ENCODE measurements at places on chromosomes 1 and 21.

DNA sequence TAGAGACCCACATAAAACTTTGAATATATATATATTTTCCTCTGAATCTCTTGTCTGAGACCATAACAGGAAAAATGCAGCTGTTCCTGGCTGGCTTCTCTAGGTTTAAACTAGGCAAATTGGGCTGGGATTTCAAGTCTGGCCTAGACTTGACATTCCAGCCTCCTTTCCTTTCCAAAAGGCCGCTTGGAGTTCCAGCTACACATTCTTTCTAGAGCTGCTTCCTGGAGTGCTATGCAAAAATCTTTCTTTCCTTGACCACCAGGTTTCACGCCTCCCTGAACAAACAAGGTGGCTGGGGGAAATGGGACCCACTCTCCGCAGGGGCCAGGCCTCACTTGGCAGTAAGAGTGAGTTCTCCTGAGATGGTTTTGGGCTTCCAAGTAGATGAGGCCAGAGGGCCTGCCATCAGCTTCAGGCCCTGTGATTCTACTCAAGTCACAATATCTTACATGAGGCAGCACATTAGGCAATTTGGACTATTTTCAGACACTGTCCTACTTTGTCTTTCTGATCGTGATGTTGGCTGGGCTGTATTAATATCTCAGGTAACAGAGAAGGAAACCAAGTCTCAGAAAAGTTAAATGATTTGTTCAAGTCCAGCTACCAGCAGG, 102.4 kb downstream of the FAM78B start:
- no peak for DNase-seq

GRCh38 chr1:65497256-65497830, 76.9 kb downstream of the LEPR start:
- peak; percentile 23 for DNase-seq

DNA sequence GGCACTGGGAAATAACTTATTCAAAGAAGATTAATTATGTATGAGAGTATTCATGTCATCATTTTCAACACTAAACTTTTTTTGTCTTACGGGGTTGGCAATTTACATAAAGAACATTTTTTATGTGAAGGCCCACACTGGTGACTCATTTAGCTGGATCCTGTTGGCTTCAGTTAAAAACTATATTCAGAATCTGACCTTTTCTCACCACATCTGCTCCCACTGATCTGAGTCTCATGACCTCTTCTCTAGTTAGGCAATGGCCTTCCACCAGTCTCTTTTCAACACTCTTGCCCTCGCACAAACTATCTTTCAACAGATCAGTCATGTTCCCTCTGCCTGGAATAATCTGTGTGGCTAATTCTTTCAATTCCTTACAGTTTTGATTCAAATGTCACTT, 53.4 kb downstream of the TMPRSS15 start:
- no peak for DNase-seq

DNA sequence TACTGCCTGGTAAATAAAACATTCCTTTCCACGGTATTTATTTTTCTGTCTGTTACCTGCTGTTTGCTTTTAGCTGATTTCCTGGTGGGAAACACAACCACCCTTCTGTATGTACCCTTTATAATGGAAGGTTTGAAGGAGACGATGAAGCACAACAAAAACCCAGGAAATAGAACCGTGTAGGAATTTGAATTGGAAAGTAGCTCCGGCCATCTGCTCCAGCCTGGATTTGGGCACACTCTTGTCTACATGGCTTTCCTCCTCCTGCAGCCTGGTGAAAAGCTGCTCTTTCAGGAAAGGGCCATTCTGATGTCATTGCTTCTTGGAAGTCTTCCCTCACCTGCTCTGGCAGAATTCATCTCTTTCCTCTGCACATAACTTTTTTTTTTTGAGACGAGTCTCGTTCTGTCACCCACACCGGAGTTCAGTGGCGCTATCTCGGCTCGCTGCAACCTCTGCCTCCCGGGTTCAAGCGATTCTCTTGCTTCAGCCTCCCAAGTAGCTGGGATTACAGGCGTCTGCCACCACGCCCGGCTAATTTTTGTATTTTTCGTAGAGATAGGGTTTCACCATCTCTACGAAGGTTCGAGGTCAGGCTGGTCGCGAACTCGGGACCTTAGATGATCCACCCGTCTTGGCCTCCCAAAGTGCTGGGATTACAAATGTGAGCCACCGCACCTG, 2.7 kb downstream of the AK4 start:
- no peak for DNase-seq

- peak; percentile 10 for DNase-seq
Observed at GRCh38 chr1:62299426-62300200, 19.6 kb downstream of the KANK4 start.

GRCh38 chr1:118132000-118132399, 53.0 kb downstream of the SPAG17 start:
- DNase-seq, result no peak

DNA sequence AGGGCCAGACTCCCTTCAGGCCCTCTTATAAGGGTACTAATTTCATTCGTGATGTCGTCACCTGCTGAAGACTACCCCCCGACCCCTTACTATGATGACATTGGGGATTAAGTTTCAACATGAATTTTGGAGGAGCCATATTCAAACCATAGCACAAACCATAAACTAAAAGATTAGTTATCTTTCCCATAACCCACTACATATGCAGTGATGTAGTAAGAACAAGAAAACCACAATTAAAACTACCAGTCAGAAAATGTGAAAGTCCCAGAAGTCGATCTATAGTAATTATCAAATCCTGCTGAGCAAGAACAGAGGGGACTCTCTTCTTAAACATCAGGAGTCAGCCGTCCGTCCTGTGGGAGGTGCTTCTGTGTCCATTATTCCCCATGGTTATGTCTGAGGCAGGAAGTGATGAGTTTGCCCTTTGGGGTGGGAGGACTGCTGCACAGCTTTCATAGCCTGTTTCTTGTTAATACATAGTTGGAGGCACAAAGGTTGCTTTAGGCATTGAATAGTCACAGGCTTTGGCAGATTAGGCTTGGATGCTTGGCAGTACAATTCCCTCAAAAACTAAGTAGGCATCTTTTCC, 35.9 kb upstream of the PTGFRN start:
- DNase-seq, result no peak

- no peak for DNase-seq
Observed at GRCh38 chr1:184825571-184825970, 70.9 kb upstream of the EDEM3 start.

DNA sequence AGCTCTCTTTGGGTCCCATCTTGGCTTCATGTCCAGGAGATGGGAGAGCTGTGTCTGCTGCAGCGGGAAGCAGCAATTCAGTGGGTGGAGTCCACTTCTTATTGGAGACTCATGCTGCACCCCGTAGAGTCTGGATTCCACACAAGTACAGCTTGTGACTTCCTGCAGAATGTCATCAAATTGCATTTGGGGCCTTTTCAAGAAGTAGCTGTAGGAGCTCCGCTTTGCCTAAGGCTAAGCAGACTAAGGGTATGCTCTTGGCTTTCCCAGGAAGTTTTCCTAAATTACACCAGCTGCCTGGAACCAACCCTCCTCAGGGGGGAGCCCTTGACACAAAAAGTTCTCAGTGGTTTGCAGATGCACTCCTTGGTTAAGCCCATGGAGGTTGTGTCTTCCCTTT, 5.7 kb upstream of the MOB3C start:
- no peak for DNase-seq

DNA sequence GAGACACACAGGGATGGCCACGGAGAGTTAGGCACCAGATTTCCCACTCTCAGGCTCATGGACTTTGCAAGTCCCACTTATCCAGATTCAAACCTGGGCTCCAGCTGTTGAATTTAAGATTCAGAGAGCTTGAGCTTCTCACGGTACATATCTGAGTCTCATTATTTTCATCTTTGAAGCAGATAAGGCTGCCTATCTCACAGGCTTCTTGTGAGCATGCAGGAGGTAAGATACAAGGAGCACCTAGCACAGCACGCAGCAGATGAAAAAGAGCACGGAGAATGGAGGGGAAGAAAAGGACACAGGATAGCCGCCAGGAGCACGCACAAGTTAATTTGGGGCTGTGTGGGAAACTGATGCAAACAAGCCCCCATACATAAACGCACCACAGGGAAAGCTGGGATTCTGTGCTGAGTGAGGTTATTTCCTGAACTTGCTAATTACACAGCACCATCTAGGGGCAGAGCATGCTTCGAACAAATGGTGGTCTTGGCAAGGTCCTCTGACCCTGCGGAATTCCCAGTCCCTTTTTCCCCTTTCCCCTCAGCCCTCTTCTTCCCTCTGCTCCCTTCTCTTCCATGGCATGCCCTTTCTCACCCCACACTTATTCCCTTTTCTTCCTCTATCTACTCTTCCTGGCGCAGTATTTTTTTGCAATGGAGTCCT, 134.7 kb upstream of the VANGL1 start:
- DNase-seq, result peak; percentile 3

DNA sequence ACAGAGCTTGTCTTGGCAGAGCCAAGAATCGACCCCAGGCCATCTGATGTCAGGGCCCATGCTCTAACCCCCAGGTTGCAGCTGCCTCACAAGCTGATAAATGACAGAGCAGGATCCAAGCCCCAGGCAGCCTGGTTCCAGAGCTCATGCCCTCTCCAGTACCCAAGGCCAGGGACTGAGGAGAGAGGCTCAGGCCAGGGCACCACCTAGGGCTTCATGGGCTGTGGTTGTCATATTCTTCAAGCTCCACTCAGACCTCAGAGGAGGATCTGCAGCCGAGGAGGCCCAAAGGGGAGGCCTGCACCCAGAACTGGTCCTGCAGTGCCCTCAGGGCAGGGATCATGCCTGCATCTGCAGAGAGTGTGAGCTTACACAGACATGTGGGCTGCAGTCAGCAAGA, 301.1 kb downstream of the MATN1 start:
- no peak for DNase-seq

DNA sequence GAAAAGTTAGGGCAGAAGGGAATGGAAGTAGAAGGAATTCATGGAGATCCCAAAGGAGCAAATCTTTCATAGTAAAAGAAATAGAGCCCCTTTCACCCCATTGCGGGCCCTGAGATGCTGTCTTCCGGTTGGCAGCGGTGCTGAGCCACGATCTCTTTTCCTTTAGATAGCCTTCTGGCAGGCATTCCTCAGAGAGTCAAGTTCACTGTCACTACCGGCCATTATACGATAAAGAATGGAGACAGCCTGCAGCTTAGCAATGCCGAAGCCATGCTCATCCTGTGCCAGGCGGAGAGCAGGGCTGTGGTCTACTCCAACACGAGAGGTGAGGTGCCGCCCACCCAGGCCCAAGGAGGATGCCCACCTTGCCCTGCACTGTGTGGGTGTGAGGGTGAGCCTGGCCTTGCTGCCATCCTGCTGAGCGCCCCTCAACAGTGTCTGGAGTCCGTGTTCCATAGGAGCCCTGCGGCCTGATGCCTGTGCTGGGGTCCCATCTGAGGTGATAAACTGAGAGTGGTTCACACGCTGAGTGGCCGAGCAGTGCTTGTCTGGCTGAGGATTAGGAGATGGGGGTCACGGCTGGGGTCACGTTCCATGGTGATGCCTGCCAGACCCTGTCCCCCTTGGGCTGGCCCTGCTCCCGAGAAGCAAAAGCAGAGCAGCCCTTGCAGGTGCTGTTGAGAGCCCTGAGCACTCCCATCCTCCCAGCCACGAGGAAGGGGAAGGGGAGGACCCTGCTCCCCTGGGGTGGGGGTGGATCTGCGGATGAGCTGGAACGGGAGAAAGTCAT, 20.4 kb upstream of the PWP2 start:
- no peak for DNase-seq

DNA sequence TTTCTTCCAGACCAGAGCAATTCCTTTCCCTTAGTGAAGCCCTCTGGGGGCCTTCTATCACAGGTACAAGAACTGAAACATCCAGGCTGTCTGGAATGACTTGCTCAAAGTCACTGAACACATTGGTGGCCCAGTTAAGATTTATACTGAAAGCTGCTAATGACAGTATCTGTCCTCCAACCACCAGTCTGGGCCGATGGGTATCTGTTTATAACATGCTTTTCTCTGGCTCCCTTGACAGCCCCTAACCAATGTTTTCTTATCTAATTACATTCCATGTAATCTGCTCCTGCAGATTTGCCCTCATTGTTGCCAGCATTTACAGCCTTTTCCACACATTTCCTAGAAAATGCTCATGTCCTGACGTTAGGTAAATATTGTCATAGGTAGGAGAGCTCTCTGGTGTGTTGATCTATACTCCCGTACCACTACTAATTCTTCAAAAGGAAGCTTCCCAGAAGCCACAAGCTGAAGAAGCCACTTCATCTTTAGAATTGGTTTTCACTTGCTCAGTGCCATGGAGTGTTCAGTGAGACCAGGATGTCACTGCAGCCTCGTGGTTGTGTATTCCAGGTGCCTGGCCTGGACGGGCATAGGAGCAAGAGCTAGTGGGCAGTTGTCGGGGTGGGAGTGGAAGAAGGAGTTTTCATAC, 163.9 kb downstream of the TSEN15 start:
- DNase-seq, result peak; percentile 75

DNA sequence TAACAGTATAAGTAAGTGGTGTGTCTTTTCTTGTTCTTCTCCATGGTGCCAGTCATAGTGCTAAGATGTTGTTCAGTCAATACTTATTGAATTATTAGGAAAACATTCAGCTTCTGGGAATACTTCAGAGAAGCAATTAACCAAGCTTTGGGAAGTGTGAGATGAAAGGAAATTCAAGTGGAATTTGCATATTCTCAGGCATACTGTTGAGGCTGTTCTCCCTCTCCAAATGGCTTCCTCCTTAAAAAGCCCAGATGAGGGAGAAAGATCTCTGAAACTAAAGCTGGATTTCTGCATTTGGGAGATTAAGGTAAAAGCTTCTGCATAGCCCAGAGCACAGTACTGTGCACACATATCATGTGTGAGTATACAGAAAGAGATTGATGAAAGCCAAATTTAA, 73.4 kb downstream of the MACF1 start:
- DNase-seq, result no peak

DNA sequence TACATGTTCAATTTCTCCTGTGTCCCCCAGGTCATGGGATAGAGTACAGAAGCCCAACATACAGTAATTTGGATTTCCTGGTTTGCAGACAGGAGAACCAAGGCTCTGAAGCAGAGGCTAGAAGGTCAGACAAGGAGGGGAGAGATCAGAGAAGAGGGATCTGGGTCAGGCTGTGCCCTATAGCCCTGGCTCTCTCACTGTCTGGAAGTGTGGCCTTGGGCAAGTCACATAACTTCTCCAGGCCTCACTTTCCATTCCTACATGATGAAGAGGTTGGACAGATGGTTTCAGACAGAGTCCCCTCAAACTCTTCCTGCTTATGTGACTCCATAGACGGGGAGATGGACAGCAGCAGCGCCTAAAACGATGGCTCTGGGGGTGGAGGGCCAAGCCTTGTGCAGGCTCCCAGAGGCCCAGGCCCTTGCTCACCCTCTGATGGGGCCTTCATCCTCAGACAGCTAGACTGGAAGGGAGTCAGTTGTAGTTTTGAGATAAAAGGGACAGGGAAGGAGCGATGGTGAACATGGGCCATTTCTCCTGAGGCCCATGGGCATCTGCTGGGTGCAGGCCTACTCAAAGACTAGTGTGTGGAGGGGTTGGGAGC, 2.9 kb downstream of the TRIM62 start:
- no peak for DNase-seq

GRCh38 chr21:34129039-34129891, 55.9 kb downstream of the MRPS6 start:
- DNase-seq, result peak; percentile 79

- no peak for DNase-seq
Observed at GRCh38 chr21:45051580-45052434, 22.6 kb upstream of the ADARB1 start.

All from NCI-H510A treated with DMSO at 0.1 percent for 48 hours (cell line).